RPMI7951 (cell line): ENCODE measurements at places on chromosomes 4 and X.

DNA sequence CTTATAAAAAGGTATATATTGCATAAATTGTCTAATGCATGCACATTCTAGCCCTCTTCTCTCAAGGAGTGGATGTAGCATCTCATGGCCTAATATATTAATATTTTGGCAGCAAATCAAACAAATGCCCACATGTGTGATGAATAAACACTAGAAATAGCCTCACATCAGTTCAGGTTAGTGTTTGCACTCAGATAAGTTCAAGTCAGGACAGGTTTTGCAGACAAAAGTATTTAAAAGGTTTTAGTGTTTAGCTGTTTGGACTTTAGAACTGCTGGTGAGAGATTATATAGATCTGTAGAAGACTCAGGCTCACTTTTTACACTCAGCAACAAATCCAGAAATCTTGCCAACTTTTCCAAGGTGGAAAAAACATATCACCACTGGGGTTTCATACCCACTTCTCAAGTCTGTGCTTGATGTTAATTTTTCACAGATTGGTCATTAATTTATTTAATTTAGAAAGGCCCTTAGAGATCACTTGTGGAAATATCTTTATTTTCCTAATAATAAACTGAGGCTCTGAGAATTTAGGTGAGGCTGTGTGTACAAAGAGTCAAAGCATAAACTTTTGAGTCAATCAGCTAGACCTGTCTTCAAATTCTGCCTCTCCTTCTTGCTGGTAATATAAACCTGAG lies 362.6 kb downstream of the GASK1B start:
- no peak for DNase-seq

DNA sequence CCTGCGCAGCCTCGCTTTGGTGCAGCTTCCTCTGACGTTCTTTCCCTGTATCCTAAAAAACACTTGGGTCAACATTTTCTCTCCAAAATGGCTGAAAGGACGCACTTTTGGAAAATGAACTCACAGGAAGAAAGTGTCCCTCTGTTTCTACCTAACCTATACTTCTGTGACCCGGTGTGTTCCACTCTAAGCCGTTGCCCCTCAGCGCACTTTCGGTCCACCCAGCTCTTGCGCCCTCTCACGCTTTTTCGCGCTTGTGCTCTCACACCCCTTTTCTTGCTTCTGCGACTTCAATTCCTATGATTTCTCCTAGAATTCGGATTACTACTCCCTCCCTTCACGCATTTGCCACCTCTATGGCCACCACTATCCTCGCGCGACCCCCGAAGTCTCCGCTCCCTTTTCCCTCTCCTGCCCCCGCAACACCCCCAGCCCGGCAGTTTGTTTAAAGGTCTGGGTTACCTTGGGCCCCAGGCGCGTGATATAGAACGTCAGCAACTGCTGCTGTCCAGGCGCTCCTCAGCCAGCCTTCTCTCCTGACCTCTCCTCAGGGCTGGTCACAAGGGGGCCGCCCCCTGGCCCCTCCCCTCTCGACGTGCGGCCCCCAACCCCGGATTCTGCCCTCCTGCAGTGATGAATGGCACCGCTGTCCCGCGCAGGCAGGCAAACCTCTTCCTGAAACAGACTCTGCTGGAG lies at the start of gene USP51:
TSS of gene USP51 (minus strand) at position 535 of the 696 bp plus-strand sequence. CDS start 909 bp downstream, outside the sequence.
- peak; percentile 10 for DNase-seq

DNA sequence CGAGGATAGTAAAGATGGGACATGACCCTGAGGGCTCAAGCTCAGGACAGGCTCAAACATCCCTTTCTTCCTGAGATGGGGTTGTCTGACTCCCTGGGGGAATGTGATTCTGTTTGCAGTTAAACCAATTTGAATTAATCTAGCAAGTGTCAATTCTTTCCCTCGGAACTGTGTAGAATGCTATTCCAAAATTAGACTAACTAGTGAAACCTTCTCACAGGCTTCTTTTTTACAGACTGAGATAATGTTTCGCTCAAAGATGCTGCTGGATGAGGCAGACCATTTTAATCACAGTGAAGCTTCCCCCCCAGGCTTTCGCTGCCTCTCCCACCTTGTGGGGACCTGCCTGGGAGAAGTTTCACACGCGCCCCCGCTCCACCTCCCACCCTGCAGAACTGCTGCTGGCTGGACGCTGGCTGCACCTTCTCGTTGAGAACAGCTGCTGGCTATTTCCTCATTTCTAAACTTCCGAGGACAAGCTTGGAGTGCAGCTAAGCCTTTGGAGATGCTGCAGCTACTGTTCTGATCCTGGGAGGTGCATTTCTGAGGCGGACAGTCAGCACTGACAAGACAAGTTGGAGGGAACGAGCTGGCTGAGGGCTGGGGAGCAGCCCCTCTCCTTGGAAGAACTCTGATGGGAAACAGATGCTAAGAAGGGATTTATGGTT lies 297.8 kb downstream of the RAPGEF2 start:
- DNase-seq: no peak

DNA sequence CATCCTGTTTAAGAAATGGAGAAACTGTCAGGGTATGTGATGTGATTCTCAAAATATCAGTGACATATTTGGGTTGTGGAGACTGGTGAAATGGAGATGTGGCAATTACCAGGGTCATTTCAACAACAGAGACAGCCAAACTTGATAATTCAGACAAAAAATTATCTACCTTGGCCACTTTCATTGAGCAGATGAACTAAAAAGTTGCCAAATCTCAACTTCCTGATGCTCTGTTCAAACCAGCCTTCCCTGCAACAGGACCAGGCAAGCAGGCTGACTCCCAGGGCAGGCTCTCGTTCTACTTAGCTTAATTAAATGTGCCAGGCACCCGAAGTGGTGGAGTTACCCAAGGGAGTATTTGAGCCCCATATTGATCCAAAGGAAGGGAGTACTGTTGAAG lies 199.6 kb downstream of the AFF2 start:
- DNase-seq: no peak

DNA sequence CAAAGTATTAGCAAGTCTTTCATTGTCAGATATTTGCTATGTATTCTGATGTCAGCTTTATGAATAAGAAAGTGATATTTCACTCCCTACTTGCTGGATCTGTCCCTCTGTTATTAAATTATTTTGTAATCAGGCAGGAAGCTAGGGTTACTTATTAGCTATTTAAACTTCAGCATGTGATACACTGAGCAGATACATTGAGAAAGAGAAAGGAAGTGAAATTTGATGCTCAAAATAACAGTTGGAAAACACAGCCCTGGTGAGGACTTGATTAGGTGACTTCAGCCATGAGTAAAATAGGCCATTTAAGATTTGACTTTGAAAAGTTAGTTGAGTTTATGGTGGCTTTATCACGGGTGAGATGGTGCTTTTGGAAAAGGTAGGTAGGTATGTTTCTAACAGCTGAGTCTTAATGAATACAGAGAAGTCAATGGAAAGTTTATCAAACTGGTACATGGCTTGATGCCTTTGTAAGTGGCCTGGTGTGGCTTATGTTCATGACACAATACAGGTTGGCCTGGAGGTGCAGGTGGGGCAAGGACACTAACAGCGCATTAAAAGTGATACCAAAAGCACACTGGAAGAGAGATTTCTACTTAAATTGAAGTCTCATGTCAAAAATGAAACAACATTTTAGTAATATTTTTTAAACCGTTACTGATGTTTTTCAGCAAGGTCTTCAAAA lies 321.2 kb upstream of the SPOCK3 start:
- DNase-seq: no peak

GRCh38 chr4:121692261-121692660 lies 4.5 kb downstream of the ANXA5 start:
- DNase-seq: no peak

GRCh38 chr4:3676907-3677747 lies 89.1 kb upstream of the ADRA2C start:
- no peak for DNase-seq

DNA sequence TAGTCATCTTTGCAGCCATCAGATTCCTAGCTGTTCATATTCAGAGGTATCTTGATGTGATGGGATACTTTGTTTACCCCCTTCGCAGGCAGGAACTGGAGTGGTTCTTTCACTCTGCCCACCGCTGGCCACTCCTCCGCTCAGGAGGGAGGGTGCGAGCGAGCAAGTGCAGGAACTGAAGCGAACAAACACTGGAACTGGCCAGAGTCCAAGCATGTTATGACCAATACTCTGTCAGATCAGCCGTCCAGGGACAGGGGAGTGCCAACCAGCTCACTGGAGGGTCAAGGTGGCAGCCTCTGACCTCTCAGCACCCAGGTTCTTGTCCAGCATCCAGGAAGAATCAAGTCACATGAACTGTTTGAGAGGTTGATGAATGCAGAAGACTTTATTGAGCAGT lies 18.0 kb upstream of the MANBA start:
- DNase-seq: no peak

GRCh38 chrX:9532349-9532748 lies 67.5 kb downstream of the TBL1X start:
- DNase-seq: no peak

GRCh38 chr4:88006956-88007303 lies 505 bp upstream of the PKD2 start:
- no peak for DNase-seq

- no peak for DNase-seq
Observed at GRCh38 chrX:141142946-141143345, 34.0 kb downstream of the LDOC1 start.

DNA sequence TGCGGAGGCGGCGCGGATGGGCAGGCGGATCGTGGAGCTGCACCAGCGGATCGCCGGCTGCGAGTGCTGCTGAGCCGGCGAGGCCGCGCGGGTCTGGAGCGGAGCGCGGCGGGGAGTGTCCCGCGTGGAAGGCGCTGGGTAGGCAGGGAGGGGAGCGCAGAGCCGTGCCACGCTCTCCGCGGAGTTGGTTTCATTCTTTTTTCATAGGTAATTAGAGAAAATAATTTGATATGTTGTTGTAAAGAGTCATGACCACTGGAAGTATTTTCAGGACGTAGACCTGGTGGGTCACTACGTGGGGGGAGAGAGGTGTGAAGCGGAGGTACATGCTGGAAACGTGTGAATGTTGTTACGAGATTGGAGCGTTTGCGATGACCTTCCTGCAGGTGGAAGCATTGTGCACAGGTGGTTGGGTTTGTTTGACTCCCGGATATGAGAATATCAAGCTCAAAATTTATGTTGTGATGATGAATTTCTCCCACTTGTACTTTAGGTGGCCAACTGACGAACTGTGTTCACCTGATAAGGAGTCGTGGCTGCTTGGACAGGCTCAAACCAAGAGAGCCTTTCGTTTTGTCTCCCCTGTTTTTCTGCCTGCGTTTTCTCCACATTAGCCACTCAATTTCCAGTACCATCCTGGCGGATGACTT lies 19.1 kb upstream of the S100P start:
- no peak for DNase-seq

- no peak for DNase-seq
Observed at GRCh38 chrX:153952373-153953026, 8.1 kb upstream of the RENBP start.

- DNase-seq: peak; percentile 11
Observed at GRCh38 chr4:20528508-20528907, 171.8 kb upstream of the PACRGL start.

- DNase-seq: peak; percentile 47
Observed at GRCh38 chr4:37446016-37446415, 201.5 kb downstream of the NWD2 start.

- DNase-seq: peak; percentile 29
Observed at GRCh38 chr4:2469192-2469984, 482 bp downstream of the RNF4 start.

DNA sequence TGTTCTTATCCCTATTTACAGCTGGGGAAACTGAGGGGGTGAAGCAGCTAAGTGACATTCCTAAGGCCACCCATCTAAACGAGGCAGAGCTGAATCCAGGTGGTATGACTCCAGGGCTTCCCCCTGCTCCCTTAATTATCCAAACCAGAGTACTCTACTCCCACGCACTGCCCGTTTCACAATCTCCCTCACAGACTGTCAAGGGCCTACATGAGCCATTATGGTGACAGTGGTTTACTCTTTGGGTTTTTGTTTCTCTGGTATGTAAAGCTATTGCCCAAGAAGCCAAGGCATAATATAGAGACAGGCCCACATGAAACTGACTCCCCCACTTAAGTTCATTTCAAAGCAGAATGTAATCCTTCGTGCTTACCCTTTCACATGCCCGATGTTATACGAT lies 95.1 kb downstream of the NHS start:
- peak; percentile 93 for DNase-seq

GRCh38 chr4:183638436-183638835 lies 20.5 kb downstream of the RWDD4 start:
- no peak for DNase-seq

DNA sequence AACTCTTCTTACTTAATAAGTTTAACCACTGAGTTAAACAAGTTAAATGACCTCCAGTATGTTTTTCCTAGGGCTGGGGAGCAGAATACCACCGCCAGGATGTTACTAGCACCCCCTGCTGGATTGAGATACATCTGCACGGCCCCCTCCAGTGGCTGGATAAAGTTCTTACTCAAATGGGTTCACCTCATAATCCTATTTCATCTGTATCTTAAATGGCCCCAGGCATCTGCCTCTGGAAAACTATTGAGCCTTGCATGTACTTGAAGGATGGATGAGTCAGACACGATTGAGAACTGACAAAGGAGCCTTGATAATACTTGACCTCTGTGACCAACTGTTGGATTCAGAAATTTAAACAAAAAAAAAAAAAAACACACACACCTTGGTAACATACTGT lies 61.5 kb upstream of the MMAA start:
- DNase-seq: peak; percentile 62

- no peak for DNase-seq
Observed at GRCh38 chr4:7865533-7865932, 74.1 kb downstream of the AFAP1 start.

DNA sequence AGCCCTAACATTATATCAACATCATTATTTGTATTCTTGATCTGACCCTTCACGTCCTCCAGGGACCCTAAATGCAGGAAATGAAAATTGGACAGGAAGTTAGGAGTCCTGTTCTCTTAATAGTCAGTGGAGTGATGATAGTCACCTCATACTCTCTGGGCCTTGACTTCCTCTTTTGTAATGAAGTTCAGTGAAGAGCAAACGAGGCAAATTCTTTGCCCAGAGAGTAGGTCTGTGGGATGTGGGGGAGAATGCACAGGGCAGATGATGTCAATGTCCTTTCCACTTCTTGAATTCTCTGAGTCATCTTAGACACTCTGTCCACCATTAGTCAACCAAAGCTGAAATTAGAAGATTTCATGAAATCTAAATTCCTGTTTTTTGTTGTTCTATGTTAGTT lies 17.1 kb upstream of the GPRIN3 start:
- no peak for DNase-seq
